ENCODE measurements at places on chromosomes 7 and 10. TPM values are rescaled to one million over a fixed set of nuclear protein-coding genes. Genes with fewer than 3 reads are reported as not detected.

- H3K4me3 ChIP-seq: peak overlapping the region; percentile 25
- H3K27me3 ChIP-seq: no peaks in the 10 kb centered on the region
- no peak for DNase-seq
- H3K27ac ChIP-seq: no peak overlapping the region
- H3K4me1 ChIP-seq: peaks cover 15% of the 10 kb centered on the region
Measured at GRCh38 chr10:117216611-117217195, 19.4 kb downstream of the KCNK18 start.

INA gene
- total RNA-seq: 3.9 TPM

CYP3A7 gene
- not detected for total RNA-seq

DNA sequence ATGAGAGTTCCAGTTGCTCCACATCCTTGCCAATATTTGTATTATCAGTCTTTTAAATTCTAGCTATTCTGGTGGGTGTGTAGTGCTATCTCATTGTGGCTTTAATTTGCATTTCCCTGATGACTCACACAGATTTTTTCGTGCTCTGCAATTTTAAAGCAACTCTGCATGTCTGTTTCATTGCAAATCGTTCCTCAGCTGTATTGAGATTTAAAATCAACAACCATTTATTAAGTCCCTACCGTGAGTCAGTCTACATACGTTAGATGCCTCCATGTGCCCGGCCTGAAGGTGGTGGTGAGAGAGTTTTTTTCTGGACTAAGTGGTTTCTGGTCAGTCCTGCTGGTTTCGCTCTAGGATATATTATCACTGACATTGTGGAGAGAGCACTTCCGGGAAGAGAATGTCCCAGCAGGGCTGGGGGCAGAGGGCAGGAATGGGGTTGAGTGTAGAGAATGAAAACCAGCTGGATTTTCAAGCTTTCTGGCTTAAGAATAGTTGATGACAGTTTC lies 8.4 kb upstream of the HYCC1 start:
- no peaks in the 10 kb centered on the region for H3K36me3 ChIP-seq
- no peak overlapping the region for H3K4me3 ChIP-seq
- peak overlapping the region; percentile 3 for H3K27ac ChIP-seq
- H3K4me1 ChIP-seq: peaks cover 15% of the 10 kb centered on the region
- no peak for DNase-seq
- no peaks in the 10 kb centered on the region for H3K27me3 ChIP-seq

DYNC1I1 gene
- 12.0 TPM for total RNA-seq

EPHB6 gene
- total RNA-seq: 68.3 TPM

DNA sequence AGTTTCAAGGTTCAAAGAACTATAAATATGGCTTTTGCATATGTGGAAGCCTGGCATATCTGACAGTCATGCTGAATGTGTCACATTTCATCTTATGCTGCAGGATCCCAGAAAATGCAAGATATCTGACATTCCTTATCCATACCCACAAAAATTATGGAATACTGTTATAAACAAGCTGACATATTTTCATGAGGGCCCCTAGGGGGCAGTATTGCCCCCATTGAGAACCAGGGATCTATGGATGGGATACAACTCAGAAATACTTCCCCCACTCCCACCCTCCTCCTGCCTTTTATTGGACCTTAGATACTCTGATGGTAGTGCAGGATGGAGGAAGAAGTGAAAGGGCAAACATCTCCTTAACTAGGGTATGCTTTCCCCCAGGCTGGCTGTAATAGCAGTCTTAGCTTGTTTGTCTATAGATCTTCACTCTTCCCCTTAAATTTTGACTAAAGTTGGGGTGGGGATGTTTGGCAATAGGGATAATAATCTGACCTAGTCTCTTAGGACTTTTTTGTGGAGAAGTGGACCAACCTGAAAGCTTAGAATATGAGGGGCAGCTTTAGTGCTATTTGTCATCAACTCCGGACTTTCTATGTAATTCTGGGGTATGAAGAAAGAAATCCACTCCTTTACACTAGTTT lies 3.5 kb upstream of the GNGT1 start:
- no peaks in the 10 kb centered on the region for H3K27me3 ChIP-seq
- H3K4me1 ChIP-seq: no peaks in the 10 kb centered on the region
- H3K27ac ChIP-seq: no peak overlapping the region
- no peak for DNase-seq
- H3K4me3 ChIP-seq: no peak overlapping the region
- H3K36me3 ChIP-seq: no peaks in the 10 kb centered on the region

- no peak overlapping the region for H3K27ac ChIP-seq
- H3K4me3 ChIP-seq: no peak overlapping the region
- H3K27me3 ChIP-seq: no peaks in the 10 kb centered on the region
- no peak for DNase-seq
- H3K4me1 ChIP-seq: peaks cover 17% of the 10 kb centered on the region
Measured at GRCh38 chr10:102603946-102604345, 40.3 kb upstream of the TRIM8 start.

RAB19 gene
- total RNA-seq: not detected

GRCh38 chr7:13416071-13416470 lies 573.4 kb downstream of the ETV1 start:
- H3K27me3 ChIP-seq: no peaks in the 10 kb centered on the region
- H3K4me1 ChIP-seq: no peaks in the 10 kb centered on the region
- no peak overlapping the region for H3K27ac ChIP-seq
- no peak for DNase-seq

COA1 gene
- total RNA-seq: 47.6 TPM

DNA sequence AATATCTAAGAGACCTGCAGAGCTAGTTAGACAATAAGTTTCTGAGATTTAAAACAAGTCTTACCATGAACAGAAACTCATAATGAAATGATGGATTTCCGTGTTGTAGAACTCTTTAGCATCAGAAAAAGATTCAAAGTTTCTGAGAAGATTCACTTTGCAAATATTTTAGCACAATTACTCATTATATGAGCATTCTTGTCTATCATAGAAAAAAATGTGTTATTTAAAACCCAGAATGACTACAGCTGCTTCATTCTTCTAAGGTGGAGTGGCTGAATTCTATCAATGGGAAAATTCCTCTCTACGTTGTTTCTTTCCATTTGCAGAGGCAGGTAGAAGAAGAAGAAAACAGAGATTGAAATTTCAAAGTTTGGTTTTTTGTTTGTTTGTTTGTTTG lies 21.0 kb upstream of the RALA start:
- H3K36me3 ChIP-seq: no peaks in the 10 kb centered on the region
- no peak overlapping the region for H3K4me3 ChIP-seq
- no peak for DNase-seq
- H3K27ac ChIP-seq: no peak overlapping the region

- H3K27me3 ChIP-seq: no peaks in the 10 kb centered on the region
- no peak overlapping the region for H3K4me3 ChIP-seq
- H3K36me3 ChIP-seq: no peaks in the 10 kb centered on the region
- H3K27ac ChIP-seq: no peak overlapping the region
- H3K4me1 ChIP-seq: no peaks in the 10 kb centered on the region
- no peak for DNase-seq
Measured at GRCh38 chr7:101466871-101467270, 104.2 kb downstream of the COL26A1 start.

DNA sequence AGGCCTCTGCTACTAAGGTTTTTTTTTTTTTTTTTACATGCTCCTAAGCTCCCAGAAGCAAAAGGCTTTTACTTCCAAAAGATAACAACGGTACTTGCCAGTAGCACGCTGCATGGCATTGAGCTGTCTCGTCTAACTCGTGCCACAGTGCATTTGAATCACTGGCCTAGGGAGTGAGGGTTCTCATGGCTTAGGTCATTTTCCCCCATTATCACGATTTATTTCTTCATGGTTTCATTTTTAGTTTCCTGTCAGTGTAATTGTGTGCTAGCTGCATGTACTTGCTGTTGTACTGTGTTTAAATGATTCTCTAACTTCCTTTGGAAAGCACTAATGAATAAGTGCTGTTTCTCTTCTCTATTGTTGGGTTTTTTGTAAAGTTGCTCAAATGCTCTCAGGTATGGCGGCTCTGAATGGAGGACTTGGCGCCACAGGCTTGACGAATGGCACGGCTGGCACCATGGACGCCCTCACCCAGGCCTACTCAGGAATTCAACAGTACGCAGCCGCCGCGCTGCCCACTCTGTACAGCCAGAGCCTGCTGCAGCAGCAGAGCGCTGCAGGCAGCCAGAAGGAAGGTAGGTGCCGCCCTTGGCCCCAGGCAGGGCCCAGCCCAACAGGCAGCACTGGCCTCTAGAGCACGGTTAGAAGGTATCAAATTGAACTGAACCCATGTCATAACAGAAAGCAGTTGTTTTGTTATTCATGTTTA lies 290.5 kb downstream of the USP6NL start:
- H3K4me3 ChIP-seq: no peak overlapping the region
- no peaks in the 10 kb centered on the region for H3K27me3 ChIP-seq
- DNase-seq: no peak
- no peaks in the 10 kb centered on the region for H3K4me1 ChIP-seq

DNA sequence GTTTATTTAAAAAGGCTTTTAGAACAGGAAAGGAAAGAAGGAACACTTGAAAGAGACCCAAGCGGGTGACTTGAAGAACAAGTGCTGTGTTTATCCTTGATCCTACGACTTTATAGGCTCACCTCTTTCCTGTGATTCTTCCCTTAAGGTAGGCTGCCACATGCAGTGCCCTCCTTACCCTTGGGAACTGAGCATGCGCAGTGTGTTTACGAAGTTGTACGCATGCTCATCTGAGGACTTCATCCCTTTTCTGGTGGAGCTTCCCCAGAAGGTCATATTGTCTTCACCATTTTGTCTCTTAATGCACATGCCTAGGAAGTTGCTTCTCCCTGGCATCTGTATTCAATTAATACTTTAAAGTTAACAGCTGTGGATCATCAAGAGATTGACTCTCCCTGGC lies 49.9 kb upstream of the VOPP1 start:
- DNase-seq: no peak
- H3K27ac ChIP-seq: no peak overlapping the region
- H3K36me3 ChIP-seq: no peaks in the 10 kb centered on the region
- no peaks in the 10 kb centered on the region for H3K4me1 ChIP-seq
- no peak overlapping the region for H3K4me3 ChIP-seq
- H3K27me3 ChIP-seq: no peaks in the 10 kb centered on the region

CDNF gene
- 7.4 TPM for total RNA-seq

FAM185A gene
- 15.5 TPM for total RNA-seq

- H3K4me3 ChIP-seq: no peak overlapping the region
- H3K27ac ChIP-seq: no peak overlapping the region
Measured at GRCh38 chr10:86317949-86318725, 48.5 kb downstream of the GRID1 start.

DNA sequence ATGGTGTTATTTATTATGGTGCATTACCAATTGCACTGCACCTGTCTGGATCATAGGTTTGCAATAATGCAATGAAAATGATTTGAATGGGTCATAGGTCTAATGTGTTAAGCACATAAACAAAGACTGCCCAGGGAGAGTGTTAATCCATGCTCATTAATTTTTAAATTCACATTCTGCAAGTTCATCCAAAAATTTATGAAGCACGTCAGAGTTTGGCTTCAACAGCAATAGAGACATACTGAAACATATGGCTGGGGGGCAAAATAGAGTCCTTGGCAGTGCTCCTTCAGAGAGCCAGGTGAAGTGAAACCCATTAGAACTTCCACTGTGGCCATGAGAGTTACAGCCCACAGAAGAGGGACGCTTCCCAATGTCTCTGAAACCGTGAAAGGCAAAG lies 441.1 kb downstream of the POM121L12 start:
- H3K4me1 ChIP-seq: no peaks in the 10 kb centered on the region
- no peak for DNase-seq
- H3K27ac ChIP-seq: no peak overlapping the region
- no peaks in the 10 kb centered on the region for H3K27me3 ChIP-seq
- no peaks in the 10 kb centered on the region for H3K36me3 ChIP-seq

GRCh38 chr10:130642926-130643325 lies 506.7 kb downstream of the GLRX3 start:
- no peaks in the 10 kb centered on the region for H3K27me3 ChIP-seq
- no peaks in the 10 kb centered on the region for H3K36me3 ChIP-seq
- H3K4me1 ChIP-seq: no peaks in the 10 kb centered on the region
- DNase-seq: no peak
- H3K27ac ChIP-seq: no peak overlapping the region

GRCh38 chr10:14009371-14010100 lies 321.2 kb downstream of the FRMD4A start:
- H3K27ac ChIP-seq: peak overlapping the region; percentile 53
- no peaks in the 10 kb centered on the region for H3K36me3 ChIP-seq
- H3K4me3 ChIP-seq: peak overlapping the region; percentile 22
- H3K27me3 ChIP-seq: no peaks in the 10 kb centered on the region
- peaks cover 7% of the 10 kb centered on the region for H3K4me1 ChIP-seq

JCAD gene
- total RNA-seq: 40.3 TPM

- DNase-seq: peak; percentile 54
- H3K4me1 ChIP-seq: peaks cover 33% of the 10 kb centered on the region
- no peak overlapping the region for H3K27ac ChIP-seq
- no peak overlapping the region for H3K4me3 ChIP-seq
Measured at GRCh38 chr10:43939389-43939938, 290.8 kb upstream of the ZNF32 start.

- no peaks in the 10 kb centered on the region for H3K27me3 ChIP-seq
- peaks cover 6% of the 10 kb centered on the region for H3K36me3 ChIP-seq
- no peak overlapping the region for H3K4me3 ChIP-seq
- no peak for DNase-seq
Measured at GRCh38 chr7:16669581-16669980, 23.6 kb downstream of the BZW2 start.

GRCh38 chr10:104498347-104499081 lies 142.6 kb upstream of the SORCS3 start:
- no peaks in the 10 kb centered on the region for H3K36me3 ChIP-seq
- H3K4me3 ChIP-seq: no peak overlapping the region
- DNase-seq: no peak
- no peak overlapping the region for H3K27ac ChIP-seq
- H3K4me1 ChIP-seq: peaks cover 2% of the 10 kb centered on the region

GRCh38 chr10:122549636-122550035 lies 10.9 kb upstream of the DMBT1 start:
- H3K27ac ChIP-seq: no peak overlapping the region
- DNase-seq: no peak
- H3K36me3 ChIP-seq: no peaks in the 10 kb centered on the region
- H3K4me3 ChIP-seq: no peak overlapping the region

AFAP1L2 gene
- total RNA-seq: 29.5 TPM

- DNase-seq: no peak
- peaks cover 40% of the 10 kb centered on the region for H3K4me1 ChIP-seq
- no peaks in the 10 kb centered on the region for H3K27me3 ChIP-seq
- no peak overlapping the region for H3K27ac ChIP-seq
- no peak overlapping the region for H3K4me3 ChIP-seq
- no peaks in the 10 kb centered on the region for H3K36me3 ChIP-seq
Measured at GRCh38 chr7:139722604-139723003, 55.2 kb downstream of the HIPK2 start.

DNA sequence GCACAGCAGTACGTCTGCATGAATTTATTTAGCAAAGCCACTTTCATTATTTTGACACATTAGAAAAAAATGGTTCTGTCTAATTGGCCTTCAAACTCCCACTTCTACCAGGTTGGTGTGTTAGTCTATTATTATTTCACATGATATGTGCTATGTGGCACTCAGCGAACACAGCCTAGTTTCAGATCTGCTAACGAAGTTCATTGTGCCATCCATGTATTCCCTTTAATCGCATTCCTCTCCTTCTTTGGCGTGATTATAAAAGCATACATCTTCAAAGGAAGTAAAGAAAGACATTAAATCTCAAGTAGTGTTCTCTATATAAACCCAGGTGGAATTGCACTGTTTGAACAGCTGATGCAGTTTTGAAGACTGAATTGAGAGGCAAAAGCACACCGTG lies 96.4 kb upstream of the CACNA2D1 start:
- H3K4me1 ChIP-seq: no peaks in the 10 kb centered on the region
- no peaks in the 10 kb centered on the region for H3K27me3 ChIP-seq
- no peak for DNase-seq
